Endothelial cell (in vitro differentiated cells): ENCODE measurements at places on chromosomes 7 and 10.
A peak's percentile ranks its signal among the peaks of the same experiment; 100 is the strongest.

DNA sequence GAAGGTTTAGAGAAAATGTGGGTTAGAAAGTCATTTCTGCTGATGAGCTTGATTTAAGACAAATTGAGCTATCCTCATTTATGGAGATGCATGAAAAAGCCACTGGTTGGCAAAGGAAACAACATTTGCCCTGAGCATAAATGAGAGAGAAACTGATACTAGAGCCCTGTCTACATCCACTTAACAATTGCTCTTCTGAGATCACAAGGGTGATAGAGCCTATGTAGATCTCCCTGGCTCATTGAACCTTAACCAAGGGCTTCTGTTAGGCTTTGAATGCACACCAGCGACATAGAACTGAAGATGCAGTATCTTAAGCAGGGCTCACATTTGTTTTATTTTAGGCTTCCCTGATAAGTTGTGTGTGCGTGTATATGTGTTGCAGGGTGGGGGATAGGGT is 35.0 kb downstream of the GPR141 start:
- no peak for DNase-seq

DNA sequence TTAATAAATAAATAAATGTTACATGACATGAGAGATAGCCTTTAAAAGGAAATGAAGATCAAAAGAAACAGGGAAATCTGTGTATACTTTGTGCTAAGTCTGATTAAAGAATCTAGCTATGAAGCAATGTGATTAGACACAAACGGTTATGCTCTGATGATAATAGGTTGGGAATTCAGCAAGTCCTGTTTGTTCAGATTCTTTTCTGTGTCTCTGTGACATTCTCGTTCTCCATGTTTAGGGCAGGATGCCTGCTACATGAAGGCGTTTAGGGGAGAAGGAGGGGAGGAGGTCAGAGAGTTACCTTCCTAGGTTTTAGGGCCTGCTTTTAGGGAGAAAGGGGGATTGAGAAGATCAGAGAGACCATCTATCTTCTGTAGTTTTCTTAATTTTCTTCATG is 555.3 kb downstream of the DNAJB9 start:
- no peak for DNase-seq

GRCh38 chr10:94266091-94266490 is 96.6 kb downstream of the NOC3L start:
- no peak for DNase-seq

DNA sequence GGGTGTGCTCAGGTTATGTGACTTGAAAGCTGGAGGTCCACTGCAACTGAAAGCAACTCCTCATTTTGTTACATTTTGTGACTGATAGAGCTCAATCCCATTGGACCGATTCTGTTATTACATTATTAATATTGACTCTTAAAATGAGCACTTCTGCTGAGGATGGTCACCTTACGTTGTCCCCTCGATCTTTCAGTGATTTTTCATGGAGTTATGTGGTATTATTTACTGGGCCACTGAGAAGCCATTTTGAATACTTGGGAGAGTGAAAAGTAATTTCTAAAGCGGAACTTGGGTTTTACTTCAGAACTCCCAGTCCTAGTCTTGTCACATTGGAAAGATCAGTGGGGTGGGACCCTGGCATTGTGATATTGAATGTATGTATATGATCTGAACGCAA is 96.3 kb upstream of the FAM180A start:
- DNase-seq: no peak

GRCh38 chr7:96299496-96299895 is 22.4 kb downstream of the SLC25A13 start:
- DNase-seq: no peak

- DNase-seq: no peak
Observed at GRCh38 chr10:80530251-80530650, 7.5 kb upstream of the SH2D4B start.

- DNase-seq: peak; percentile 47
Observed at GRCh38 chr7:101299511-101300464, 21.8 kb downstream of the IFT22 start.

GRCh38 chr7:8115547-8116402 is 146.2 kb downstream of the ICA1 start:
- DNase-seq: no peak

DNA sequence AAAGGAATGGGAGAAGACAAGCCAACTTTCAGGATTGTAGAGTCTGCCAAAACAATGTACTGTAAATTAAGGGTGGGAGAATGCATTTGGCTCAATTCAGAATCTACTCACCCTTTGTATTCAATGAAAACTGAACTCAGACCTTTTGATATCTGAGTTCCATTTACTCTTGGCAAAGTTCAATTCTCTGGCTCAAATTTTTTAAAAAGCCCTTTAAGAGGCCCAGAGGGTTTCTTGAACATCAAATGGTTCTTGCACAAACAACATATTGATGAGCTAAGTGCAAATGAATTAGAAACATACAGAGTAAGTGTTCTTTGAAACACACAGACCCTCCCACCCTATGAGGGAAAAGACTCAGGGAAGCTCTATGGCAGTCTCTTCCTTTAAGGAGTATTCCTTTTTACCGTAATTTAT is 5.2 kb upstream of the XPNPEP1 start:
- DNase-seq: no peak

DNA sequence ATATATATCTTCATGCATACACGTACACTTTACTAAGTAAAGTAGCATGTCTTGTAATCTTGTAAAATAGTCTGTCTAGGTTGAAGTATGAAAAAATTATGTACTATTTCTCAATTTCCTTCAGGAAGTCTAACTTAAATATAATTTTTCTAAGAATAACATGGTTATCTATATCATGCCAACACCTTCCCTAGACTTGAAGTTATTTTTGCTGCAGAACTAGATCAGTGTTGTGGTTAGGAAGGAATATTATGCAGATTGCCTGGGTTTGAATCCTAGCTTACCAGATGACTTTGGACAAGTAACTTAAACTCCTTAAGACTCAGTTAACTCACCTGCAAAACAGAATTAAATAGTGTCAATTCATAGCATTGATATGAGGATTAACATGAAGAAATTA is 142.2 kb upstream of the SEMA3A start:
- DNase-seq: no peak

DNA sequence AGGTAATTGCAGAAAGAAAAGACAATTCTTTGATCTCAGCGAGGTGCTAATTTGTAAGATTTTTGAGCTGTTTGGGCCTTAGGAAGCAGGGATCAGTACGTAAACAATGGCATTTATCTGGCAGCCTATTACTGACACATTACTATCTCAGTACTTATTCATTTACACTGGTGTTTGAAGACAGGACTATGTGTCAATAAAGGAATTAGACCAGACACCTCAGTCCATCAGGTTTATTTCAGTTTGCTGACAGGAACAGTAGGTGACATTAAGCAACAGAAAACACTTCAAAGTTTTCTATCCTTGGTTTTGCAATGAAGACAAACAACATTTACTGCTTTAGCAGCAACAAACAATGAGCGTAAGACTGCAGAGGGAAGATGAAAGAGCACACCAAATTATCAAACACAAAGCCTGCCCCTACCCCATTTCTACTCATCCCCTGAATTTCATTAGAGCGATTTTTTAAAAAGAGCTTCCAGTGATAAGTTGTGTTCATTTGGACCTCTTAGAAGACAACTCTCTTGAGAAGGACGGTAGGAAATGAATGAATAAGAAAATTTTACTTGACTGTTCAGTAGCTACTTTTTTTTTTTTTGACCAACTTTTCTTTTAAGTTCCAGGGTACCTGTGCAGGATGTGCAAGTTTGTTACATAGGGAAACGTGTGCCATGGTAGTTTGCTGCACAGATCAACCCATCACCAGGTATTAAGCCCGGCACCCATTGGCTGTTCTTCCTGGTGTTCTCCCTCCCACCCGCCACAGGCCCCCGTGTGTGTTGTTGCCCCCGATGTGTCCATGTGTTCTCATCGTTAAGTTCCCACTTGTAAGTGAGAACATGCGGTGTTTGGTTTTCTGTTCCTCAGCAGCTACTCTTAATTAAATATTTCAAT is 138.8 kb downstream of the DKK1 start:
- DNase-seq: no peak

DNA sequence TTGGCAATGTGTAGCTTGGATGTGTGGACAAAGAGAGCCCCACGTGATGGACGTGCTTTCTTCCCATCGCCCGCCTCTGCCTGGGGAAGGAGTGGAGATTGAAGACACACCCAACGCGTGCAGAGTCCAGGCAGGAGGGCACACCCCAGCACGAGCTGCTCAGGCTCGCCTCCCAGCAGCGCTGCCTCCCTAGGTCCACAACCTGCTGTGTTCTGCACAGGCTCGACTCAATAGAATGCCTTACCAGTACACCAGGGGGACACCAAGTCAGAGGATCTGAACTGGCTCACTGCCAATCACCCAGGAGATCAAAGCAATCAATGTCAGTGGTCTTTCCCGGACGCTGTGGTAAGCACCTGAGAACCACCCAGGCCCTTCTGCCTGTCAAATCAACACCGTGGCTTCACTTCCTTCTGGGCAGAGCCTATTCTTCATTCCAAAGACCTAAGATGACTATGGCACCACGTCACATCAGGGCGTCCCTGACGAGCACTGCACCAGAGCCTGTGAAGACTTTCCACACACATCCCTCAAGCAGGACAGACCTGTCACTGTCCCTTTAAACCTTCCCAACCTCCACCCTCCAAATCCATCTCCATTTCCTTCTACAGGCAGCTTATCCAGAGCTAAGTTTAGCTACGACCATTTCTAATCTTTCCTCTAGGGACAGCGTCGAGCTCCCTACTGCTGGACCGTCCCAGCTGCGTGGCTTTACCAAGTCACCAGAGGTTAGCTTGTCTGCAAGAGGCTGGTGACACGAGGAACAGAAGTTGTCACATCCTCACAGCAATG is 72.3 kb downstream of the AMZ1 start:
- peak; percentile 27 for DNase-seq

DNA sequence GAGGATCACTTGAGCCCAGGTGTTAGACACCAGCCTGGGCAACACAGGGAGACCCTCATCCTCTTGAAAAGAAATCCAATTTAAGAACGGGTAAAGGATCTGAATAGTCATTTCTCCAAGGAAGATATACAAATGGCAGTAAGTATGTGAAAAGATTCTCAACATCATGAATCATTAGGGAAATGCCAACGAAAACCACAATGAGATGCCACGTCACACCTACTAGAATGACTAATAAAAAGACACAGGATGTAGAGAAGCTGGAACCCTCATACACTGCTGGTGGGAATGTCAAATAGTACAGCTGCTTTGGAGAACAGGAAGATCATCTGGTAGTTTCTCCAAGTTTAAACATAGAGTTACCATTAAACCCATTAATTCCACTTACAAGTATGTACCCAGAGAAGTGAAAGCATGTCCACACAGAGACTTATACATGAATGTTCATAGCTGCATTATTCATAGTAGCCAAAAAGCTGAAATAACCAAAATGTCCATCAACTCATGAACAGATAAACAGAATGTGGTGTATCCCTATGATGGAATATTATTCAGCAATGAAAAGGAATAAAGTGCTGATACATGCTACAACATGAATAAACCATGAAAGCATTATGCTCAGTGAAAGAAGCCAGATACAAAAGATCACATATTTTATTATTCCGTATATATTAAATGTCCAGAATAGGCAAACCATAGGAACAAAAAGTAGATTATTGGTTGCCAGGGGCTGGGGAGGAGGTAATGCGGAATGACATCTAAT is 13.1 kb upstream of the ZMIZ2 start:
- no peak for DNase-seq

DNA sequence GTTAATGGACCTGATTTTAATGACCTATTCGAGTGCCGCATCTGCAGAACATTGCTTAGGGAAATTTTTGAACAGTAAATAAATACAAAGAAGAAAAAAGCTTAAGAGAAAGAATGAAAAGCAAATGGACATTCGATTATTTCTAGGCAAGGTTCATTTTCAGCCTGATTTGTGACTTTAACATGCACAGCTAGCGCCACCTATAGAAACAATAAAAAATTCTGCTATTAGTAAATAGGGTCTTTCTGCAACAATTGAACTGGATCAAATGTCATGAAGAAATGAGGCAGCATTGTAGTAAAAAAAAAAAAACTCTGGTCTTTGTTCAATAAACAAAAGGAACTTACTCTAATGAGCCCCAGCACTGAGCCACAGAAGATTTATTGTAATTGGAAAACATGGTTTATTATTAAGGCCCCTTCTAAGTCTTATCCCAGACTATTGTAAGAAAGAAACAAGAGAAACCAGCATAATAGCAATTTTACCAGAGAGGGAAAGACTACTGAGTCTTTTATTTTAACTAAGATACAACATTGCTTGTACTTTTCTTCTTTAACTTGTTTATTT is 41.4 kb upstream of the GHITM start:
- DNase-seq: no peak

- no peak for DNase-seq
Observed at GRCh38 chr10:125565046-125565445, 117.9 kb downstream of the TEX36 start.

DNA sequence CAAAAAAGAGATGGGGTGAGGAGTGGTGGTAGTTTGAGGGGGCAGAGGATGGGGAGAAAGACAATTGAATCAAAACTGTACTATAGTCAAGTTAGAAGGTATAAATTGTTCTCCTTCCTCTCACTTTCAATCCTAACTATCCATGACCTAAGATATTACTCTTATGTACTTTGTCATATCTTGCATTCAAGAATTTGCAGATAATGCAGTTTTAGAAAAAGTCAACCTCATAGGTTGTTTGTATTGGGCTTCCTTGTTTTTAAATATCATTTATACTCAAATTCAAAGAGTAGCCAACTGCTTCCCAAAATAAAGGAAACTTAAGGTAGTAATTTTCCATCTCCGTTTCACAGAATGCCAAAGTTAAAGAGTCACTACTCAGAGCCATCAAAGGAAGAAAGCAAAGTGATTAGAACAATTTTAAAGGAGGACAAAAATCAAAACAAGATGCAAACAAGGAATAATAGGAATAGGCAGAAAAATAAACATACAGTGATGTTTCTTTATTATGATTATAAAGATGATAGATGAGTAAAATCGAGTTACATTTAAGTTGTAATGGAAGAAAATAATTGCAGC is 32.7 kb downstream of the MET start:
- no peak for DNase-seq

DNA sequence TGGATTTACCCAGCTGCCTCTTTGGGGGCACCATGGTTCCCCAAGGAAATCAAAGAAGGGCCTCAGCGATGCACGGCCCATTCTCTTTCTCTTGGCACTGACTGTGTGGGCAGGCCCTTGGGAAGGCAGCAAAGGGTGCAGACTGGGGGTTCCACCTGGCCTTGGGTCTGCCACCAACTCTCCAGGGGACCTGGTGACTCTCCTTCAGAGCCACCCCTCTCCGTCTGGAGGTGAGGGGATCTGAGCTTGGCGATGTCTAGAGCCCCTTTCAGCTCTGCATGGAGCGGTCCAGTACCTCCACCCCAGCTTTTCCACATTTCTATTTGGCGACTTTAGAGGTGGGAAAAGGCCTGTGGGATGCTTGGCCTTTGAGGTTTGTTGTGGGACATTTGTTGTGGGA is 69.1 kb downstream of the C10orf120 start:
- DNase-seq: no peak

- no peak for DNase-seq
Observed at GRCh38 chr10:120738658-120739057, 112.5 kb upstream of the WDR11 start.

GRCh38 chr10:43042503-43043341 is 34.1 kb upstream of the RET start:
- peak; percentile 1 for DNase-seq
